NCI-H187 treated with DMSO at 0.1 percent for 48 hours (cell line): ENCODE measurements at places on chromosomes 5 and 9.

- DNase-seq = no peak
These were observed 243.4 kb downstream of the ARRDC3 start for GRCh38 chr5:91139572-91140200.

- DNase-seq = peak; percentile 45
These were observed 125.8 kb upstream of the SLIT3 start for GRCh38 chr5:169426784-169427183.

- DNase-seq = no peak
These were observed 197.0 kb downstream of the ARHGEF28 start for GRCh38 chr5:73822989-73823339.

DNA sequence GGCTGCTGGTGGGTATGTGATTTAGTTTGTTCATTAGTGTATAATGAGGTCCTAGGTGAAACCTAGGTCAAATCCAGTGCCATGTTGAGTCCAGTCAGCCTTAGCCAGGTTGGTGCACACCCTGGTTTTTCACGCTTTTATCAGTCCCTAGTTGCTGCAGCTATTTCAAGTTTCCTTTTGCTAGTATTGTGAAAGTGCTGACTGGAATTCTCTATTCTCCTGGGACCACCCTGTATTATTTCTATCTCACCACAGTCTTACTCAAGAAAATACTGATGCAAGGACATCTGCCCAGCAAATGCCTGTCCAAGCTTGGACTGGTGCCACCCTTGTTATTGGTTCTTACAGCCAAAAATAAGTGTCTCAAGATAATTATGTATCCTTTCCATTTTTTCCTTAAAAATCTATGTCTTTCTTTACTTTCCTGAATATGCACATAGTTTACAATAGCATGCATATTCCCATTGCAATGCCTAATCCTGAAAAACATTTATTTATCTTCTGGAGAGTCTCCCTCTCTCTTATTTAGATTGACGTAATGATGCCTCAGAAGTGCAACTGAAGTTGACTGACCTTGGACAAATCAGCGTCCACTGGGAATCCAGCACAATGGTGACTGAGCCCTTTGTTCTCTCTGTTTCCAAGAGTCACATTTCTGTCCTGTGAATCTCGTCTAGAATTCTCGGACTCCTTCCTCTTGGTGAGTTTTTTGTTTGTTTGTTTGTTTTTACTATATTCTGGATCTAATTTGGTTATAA, 1075.0 kb downstream of the CDH9 start:
- DNase-seq = no peak

DNA sequence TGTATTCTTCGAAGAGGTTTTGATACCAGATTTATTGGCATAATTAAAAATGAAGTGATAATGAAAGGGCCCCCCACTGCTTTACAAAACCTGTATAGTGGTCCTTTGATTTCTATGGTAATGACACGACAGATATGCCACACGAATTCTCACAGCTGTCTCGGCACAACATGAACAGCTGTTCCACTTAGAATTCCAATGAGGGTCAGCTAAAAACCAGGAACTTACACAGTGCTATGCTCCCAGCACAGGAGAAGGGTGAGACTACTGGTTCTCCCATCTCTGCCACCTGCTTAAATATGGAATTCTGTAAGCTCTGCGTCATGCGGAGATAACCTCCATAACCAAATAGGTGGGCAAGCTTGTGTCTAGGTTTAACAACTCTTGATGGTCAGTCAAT, 183.0 kb upstream of the EFNA5 start:
- DNase-seq = no peak

DNA sequence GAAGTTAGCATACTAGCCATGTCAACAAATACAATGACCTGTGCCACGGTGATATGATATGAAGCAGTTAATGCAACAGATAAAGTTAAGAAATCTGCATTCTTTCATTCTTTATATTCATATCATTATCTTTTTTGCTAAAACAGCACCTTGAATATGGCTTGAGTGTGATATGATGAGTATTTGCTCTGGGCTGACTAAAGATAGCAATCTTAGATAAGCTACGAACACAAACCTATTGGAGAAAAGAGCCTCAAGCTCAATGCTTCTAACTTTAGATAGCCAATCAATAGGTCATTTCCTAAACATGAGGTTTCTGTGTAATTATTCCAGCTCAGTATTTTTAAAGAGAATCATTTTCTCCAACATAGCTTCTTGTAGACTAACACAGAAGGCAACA, 61.7 kb downstream of the NR2F1 start:
- no peak for DNase-seq

- no peak for DNase-seq
These were observed 225.0 kb downstream of the FANCC start for GRCh38 chr9:95092262-95093072.

- no peak for DNase-seq
These were observed 111.2 kb upstream of the IL12B start for GRCh38 chr5:159441441-159441840.

GRCh38 chr5:65718576-65719310, 3.2 kb downstream of the SGTB start:
- DNase-seq = no peak

DNA sequence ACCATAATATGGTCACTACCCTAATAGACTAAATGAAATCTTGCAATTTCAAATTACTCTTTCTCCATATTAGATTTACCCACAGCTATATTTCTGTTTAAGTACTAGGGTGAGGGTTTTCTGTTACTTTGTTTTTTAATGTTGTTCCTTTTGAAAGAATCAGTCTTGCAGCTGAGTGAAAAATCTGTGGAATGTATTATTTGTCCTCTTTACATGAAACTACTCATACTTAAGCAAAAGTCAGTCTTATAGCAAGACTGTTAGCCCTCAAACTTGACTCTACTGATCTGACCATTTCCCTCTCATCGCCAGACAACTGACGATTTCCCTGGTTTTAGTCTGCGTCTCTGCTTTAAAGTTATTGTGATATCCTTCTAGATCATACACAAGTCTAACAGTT, 84.0 kb downstream of the PIK3R1 start:
- DNase-seq = no peak

DNA sequence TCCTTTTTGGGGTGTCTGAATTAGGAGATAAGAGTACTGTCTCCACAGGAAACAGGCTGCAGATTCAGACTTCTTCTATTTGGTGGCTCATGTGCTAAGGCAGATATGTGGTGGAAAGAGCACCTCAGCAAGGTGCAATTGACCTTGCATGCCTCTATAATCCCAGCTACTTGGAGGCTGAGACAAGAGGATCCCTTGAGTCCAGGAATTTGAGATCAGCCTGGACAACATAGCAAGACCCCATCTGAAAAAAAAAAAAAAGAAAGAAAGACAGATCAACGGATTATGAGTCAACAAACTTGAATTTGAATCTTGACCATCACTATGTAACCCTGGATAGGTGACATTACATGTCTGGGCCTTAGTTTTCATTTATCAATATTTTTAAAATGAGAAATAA, 44.4 kb downstream of the RFK start:
- DNase-seq = no peak

GRCh38 chr9:33932078-33932807, 115.3 kb downstream of the UBE2R2 start:
- DNase-seq = no peak

- DNase-seq = no peak
These were observed 65.4 kb upstream of the FAM174A start for GRCh38 chr5:100469767-100470166.

GRCh38 chr9:14321517-14322130, 7.7 kb upstream of the NFIB start:
- no peak for DNase-seq

- DNase-seq = no peak
These were observed 64.4 kb upstream of the SPATA31E1 start for GRCh38 chr9:87818308-87818707.

DNA sequence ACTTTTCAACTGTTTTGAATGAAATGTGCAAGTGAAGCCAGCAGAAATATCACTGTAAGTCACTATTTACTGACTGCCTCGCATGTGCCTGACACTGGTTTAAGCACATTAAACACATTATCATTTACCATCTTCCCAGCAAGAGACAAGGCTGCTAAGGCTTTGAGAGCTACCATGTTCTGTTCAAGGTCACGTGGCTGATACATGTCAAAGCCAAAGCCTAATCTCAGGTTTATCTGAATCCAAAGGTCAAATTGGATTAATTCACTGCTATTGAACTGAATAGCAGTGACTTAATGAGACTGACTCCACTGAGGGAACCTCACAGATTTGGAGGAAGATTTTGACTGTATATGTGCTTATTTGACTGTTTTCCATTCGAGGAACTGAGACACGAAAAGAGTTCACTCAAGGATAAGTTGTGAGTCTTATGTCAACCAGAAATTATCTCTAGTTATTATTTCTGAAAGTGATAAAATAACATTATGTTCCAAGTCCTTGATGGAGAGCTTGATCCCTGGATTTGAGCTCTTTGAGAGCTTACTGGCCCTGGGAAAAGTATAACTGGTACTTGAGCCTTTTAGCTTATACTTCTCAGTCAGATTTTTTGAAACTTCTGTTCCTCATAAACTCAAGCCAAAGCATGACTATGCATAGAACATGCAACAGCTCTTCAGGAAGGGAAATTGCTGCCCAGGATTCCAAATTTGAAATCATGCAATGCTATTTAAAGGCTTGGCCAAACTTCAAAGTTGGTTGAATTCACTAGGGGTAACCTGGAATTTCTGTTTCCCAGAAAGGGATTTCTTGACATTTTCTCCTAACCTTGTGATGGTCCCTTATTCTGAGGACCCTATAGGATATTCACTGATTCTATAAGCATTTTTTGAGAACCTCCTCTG, 23.4 kb upstream of the ARHGAP26 start:
- no peak for DNase-seq

DNA sequence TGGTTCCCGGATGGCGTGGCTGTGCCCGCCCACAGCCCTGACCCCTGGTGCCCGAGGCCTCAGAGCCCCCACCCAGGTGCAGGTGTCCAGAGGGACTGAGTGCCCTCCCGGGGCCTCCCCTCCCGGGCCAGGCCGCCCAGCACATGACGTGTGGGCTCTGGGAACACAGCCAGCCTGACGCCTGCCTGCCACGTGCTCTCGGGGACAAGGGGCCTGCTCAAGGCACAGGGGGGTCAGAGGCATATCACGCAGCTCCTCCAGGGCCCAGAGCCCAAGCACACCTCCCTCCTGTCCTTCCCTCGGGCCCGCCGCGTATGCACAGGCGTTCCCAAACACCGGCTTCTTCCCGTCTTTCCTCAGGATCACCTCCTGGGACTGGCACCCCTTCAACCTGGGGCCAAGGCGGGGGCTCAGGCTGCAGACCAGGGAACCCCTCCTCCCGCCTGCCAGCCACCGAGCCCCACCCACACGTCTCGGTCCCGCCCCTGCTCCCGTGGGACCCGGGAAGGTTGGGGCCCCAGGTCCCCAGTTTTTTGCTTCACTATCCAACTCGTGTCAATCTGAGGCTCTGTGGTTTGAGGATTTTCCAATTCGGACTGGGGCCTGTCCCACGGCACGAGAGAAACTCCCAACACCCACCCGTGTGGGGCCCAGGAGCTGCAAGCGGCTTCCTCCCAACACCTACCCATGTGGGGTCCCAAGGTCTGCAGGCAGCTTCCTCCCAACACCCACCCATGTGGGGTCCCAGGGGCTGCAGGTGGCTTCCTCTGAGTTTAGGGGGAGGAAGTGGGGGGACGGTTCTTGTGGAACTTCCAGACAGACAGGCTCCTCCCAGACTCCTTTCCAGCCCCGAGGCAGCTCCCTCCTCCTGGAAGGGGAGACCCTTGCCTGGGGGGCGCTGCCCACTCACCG, 1.5 kb downstream of the LCN10 start:
- no peak for DNase-seq

GRCh38 chr5:50962934-50963872, 296.8 kb downstream of the PARP8 start:
- DNase-seq = peak; percentile 72

- DNase-seq = no peak
These were observed 31.9 kb upstream of the ATP6V1G1 start for GRCh38 chr9:114555696-114556095.

- DNase-seq = no peak
These were observed 547.0 kb upstream of the COX7C start for GRCh38 chr5:86070719-86071118.

- no peak for DNase-seq
These were observed 163.6 kb upstream of the SEMA6A start for GRCh38 chr5:116738239-116738614.

DNA sequence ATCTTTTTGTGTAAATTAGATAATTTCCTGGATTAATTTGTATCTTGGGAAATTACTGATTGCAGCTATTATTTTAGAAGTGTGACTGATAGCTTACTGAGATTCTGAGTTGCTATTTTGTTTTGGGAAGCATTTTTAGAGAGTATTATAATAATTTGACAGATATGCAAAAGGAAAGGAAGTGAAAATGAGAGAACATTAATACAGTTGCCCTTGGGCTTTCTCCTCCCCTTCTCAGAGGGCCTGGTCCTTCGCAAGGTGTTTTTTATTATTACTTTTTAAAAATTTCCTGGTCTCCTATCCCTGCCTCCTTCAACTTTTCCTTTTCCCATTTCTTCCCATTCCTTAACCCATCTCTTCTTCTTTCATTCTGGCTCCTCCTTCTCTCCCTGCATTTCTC, 32.6 kb downstream of the UBAP1 start:
- no peak for DNase-seq

DNA sequence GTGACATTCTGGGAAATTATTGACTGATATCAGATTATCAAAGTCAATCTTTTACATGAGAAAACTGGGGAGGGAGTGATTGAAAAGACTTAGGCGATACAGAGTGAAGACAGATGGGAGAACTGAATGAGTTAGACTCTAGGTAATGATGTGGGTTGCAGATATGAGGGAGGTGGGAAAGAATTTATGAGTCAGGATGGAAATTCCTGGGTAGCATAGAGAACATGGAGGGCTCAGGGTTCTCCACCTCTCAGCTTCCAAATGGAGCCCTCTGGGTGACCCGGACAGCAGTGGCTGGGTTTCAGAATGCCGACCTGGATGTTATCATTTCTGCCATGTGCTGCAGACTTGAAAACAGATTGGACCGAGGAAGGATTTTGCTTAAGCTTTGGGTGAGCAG, 75.4 kb upstream of the SHB start:
- no peak for DNase-seq

DNA sequence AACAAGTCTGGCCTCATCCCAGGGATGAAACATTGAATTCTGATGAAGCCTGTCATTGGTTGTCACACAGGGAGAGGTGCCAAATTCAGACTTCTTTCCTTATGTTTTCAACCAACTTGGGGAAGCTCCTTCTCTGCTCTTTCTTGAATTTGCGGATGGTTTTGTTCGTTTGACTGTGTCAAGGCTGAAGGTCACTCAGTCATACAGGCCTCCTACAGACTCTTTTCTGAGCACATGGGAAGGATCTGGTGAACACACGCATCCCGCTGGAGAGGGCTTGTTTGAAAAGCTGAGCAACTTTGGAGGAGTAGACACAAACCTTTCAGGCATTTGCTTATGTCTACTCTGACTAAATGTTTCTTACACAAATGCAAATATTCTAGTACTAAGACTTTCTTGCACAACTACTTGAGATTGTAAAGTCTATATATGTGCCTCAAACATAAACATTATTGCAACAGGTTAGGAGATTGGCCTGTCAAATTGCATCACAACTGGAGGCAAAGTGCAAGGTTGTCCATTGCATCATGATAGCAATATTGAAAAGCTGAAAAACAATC, 151.5 kb upstream of the NR3C1 start:
- no peak for DNase-seq

GRCh38 chr5:58411372-58411771, 48.5 kb downstream of the PLK2 start:
- no peak for DNase-seq
